ENCODE measurements at places on chromosomes 3 and 15.

DNA sequence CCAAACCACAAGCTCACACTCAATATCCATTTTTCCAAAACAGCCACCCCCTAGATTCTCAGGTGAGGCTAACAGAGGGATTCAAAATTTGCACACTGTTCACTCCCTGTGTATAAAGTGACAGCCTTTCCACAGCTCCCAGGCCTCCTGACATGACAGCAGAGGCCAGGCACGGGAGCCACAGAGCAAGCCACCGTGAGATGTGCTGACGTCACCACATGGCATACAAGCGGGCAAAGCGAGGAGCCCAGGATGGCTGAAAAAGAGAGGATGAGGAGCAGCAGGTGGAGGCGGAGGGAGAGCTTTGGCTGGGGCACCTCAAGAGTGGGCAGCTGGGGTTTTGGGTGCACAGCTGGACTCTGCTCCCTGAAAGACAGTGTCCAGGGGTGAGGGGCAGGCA is 27.1 kb downstream of the EHD4 start:
- no peak for DNase-seq

DNA sequence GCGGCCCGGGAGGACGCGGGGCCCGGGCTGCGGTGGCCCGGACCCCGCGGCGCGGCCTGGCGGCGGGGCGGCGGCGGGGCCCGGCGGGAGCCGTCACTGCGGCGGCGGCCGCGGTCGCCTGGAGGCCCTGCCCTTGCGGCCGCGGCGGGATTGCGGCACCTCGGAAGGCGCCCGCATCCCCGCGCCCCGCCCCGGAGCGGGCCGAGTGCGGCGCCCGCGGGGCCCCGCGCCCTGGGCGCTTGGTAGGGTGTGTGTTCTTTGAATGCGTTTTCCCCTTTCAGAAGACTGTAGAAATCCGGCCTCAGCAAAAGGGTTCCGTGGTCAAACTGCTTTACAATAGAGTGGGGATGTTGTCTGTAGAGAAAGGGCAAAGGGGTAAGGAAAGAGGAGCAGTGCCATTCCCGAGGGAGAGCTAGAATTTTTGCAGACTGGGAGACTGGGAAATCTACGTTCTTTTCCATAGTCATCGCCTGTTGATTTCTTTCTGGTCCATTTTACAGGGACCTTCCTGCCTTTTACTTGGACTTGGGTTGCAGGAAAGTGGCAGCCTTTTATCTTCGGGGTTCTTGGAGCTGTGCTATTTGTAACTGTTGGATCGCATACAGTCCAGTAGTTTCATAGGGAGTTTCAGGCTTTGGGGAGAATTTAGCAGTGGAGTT is 630 bp downstream of the SNRK start:
- DNase-seq, result peak; percentile 60

DNA sequence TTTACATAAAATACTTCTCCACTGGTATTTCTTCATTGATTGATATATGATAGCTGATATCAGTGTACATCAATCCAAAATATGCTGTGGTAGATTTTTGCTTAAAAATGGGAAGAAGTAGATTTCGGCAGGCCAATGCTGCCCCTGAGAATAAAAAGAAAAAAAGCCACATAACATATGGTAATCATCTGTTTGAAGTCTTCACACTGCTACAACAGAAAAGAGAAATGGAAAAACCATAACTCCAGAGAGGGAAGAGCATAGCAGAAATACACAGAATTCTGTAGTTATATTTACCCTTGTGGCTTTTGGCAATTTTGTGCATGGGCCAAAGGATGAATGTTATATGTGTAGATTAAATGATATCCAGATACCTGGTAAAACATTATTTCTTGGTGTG is 143.1 kb upstream of the KCNMB2 start:
- DNase-seq, result no peak

DNA sequence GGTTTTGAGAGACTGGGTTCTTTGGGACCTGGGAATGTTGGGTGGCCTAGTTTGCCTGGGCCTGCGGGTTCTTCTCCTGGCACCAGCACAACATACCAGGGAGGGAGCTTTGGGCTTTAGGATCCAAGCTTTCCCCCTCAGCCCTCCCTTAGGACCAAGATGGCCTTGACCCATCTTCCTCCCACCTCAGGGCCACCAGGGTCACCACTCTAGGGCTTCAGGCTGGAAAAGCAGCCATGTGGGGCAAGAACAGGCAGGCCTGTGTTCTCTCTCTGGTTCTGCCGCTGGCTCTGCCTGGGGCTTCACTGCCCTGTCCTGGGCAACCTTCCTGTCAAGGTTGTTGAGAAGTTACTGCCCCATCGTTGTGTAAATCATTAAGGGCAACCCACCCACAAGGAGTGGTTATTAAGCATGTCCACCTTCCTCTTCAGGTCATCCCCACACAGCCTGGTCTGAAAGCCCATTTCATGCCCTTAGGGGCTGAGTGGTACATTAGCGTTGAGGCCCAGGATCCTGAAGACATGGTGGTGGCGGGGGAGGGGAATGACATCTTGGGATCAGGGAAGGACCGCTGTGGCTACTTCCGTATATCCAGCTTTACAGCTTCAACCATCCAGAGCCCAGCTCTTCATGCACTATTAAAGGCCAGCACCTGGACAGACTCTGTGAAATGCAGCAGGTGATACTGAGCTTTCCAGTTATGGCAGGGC is 652 bp downstream of the DUOX1 start:
- no peak for DNase-seq

DNA sequence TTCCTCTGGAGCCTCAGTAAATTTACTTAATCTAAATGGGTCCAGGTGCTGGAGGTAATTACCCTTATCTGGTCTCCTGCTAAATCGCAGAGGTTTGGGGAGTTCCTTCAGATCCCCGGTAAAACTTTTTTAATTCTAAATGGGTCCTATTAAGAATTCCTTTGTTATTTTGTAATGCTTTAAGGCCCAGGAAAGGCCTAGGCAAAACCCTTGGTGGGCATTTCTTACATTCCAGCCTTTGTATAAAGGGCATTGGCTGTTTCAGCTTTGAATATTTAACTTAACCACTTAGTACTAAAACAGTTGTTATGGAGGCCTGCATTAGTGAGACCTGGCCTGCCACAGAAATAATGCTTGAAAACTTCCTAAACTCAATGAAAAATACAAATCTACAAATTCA is 14.9 kb upstream of the ZNF662 start:
- no peak for DNase-seq

DNA sequence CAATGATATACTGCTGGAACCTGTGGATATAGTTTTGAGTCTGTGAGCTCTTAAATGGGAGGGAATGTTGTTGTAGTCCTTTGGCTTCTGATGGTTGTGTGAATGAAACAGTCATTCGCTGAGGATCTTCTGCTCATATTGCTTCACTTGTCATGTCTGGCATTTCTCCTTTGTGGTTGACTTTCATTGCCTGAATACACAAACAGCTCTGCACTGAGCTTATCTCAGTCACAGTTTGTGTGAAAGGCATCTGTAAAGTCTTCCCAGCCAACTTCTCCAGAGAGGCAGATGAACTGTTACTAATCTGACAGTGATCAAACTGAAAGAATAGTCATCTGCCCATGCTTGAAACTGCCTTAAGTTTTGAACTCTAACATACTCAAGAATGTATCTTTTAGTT is 59.8 kb downstream of the TMED3 start:
- no peak for DNase-seq

GRCh38 chr3:151631946-151632345 is 101.8 kb upstream of the AADACL2 start:
- DNase-seq, result no peak

- no peak for DNase-seq
Observed at GRCh38 chr3:15531346-15531745, 9.8 kb upstream of the COLQ start.

- no peak for DNase-seq
Observed at GRCh38 chr3:184716622-184717398, 4.9 kb upstream of the MAGEF1 start.

DNA sequence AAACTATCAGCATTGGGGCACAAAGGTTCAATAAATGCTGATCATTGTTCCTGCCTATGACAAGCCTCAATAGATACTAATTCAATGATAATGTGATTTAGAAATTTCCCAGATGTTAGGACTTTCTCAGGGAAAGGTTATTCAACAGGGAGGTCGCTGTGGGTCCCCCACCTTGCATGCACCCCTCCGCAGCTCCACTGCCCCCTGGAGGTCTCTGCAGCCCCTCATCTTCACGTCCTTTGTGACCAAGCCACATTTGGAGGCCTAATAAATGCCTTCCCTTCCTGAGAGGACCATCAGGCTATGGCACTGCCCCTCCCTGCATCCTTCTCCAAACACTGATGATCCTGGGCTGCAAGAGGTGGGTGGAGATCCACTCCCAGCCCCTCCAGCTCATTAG is 50.2 kb downstream of the NOX5 start:
- no peak for DNase-seq

GRCh38 chr15:76191539-76192244 is 119.6 kb downstream of the ETFA start:
- DNase-seq, result no peak

GRCh38 chr3:99218468-99218867 is 317.0 kb upstream of the DCBLD2 start:
- DNase-seq, result no peak

DNA sequence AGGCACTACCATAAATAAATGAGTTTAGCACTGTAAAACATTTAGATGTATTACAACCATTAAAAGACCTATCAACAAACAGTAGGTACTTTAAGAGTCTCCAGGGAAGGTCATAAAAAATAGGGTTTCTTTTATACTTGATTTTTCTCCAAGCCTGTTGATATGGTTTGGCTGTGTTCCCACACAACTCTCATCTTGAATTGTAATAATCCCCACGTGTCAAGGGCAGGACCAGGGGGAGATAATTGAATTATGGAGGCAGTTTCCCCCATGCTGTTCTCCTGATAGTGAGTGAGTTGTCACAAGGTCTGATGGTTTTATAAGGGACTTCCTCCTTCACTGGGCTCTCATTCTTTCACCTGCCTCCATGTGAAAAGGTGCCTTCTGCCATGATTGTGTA is 468.9 kb upstream of the UBE2E2 start:
- DNase-seq, result no peak

DNA sequence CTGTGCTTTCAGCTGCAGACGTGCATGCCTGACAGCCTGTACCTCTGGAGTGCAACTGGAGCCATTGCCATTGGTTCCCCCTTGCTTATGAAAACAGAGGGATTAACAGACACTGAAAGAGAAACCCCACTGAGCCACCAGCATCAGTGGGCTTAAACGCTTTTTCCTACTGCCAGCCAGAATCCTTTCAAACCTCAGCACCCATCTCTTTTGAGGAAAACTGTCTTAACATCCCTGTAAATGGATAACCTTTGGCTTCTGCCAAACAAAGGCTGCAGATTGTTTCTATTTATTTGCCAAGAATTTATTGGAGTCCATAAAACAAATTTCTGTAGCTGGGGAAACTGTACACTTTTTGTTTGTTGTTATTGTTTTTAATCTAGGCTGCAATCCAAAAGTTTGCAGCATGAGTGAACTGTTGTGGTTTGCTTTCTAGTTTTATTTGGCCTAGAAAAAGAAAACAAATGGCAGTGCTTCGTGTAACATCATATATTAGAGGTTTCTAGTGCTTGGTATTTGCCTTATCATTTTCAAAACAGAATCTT is 369.2 kb upstream of the IL12A start:
- DNase-seq, result no peak

DNA sequence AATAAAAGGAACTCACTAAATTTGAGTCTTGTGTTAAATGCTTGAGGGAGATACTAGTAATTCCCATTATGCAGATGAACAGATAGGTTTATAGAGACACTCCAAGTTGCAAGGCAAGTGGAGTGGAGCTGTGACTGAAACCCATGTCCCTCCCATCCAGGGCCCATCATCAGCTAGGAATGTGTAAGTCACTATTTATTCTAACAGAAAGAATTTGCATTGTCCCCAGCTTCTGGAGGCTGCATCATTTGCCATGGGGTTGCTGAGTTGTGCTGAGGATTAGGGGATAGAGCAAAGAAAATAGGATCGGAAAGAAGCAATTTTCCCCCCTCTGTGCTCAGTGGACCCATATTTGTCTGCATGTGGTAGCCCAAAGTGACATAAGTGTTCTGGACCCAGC is 197.4 kb upstream of the RGMA start:
- DNase-seq, result no peak

DNA sequence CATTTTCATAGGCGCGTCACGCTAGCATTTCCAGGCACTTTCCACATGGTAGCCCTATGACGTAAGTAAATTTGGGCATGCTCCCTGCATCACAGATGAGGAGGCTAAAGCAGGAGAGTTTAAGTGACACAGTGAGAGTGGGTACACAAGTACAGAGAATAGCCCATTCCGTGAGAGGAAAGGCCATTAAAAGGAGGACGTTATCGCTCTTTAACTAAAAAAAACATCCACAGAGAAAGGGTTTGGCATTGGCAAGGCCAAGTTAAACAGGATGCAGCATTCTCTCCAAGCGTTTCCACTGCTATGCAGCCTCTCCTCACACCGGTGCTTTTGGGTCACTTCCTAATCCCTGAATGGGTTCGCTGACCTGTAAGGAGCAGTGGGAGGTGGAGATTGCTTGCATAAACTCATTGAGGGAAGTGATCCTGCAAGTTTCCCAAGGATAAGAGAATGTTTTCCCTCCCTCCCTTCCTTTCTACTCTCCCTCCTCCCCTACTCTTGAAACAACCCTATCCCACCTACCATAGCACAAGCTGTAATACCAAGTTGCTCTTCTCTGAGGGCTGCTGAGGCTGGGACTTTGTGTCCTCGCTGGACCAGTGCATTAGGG is 147.7 kb downstream of the VGLL4 start:
- DNase-seq, result no peak

- DNase-seq, result no peak
Observed at GRCh38 chr15:90882781-90883525, 1.4 kb upstream of the FES start.

GRCh38 chr15:101183226-101183930 is 68.5 kb downstream of the CHSY1 start:
- DNase-seq, result no peak

GRCh38 chr3:153257673-153258351 is 95.8 kb downstream of the RAP2B start:
- DNase-seq, result peak; percentile 31

DNA sequence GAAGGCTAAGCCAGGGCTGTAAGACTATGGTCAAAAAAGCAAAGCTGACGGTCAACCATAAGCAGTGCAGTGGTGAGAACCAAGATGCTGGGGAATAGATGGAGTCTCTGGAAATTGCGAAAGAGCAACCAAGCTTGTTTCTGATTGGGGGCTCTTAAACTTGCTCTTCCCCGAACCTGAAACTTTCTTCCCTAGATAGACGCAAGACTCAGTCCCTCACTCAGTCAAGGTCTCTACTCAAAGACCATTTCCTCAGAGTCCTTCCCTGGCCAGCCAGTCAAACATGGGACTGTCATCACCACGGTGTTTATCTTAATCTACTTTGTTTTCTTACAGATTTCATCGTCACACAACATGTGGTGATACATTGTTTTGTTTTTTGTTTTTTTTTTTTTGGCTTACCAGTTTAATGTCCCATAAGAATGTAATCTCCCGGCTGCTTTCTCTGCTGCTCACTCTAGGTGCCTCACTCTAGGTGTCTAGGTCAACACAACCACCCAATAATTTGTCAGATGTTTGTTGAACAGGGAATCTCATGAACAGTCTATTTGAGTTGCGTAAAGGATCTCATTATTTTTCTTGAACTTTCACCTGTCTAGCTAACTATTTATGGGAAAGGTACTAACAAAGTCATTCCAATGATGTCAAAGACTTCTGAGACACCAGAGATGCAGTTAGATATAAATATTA is 495.4 kb downstream of the FOXP1 start:
- DNase-seq, result no peak

- no peak for DNase-seq
Observed at GRCh38 chr3:152539191-152539764, 270.5 kb downstream of the MBNL1 start.
